CD8-positive, alpha-beta memory T cell (primary cell): ENCODE measurements at places on chromosomes 4 and X.

GRCh38 chr4:3516061-3516835 is 16.0 kb downstream of the LRPAP1 start:
- no peak for DNase-seq

GRCh38 chrX:147917700-147918695 is 6.3 kb downstream of the FMR1 start:
- DNase-seq = peak; percentile 38

- DNase-seq = no peak
Observed at GRCh38 chrX:29792335-29792734, 423.0 kb upstream of the MAGEB2 start.

GRCh38 chrX:129360175-129360574 is 163.1 kb downstream of the SMARCA1 start:
- DNase-seq = peak; percentile 1

GRCh38 chr4:48122756-48123155 is 11.3 kb downstream of the TXK start:
- no peak for DNase-seq
